ENCODE measurements at places on chromosomes 6 and 20.

- no peak for DNase-seq
Measured at GRCh38 chr20:41553142-41553879, 64.9 kb downstream of the CHD6 start.

DNA sequence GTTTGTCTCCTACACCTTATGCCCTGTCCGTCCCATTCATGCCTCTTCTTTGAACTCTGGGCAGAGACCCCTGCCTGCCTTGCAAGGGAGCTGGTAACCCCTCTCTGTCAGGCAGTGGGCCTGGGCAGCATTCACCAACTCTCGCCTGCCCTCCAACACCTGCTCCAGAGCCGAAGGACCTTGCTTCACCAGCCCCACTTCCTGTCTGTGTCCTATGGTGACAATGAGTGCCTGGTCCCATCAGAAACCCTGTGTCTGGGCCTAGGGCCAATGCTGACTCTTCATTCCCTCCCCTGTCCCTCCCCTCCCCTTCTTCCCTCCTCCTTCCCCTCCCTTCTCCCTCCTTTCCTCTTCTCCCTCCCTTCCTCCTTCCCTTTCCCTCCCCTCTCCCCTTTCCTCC lies 22.8 kb upstream of the PCMTD2 start:
- DNase-seq = peak; percentile 22

DNA sequence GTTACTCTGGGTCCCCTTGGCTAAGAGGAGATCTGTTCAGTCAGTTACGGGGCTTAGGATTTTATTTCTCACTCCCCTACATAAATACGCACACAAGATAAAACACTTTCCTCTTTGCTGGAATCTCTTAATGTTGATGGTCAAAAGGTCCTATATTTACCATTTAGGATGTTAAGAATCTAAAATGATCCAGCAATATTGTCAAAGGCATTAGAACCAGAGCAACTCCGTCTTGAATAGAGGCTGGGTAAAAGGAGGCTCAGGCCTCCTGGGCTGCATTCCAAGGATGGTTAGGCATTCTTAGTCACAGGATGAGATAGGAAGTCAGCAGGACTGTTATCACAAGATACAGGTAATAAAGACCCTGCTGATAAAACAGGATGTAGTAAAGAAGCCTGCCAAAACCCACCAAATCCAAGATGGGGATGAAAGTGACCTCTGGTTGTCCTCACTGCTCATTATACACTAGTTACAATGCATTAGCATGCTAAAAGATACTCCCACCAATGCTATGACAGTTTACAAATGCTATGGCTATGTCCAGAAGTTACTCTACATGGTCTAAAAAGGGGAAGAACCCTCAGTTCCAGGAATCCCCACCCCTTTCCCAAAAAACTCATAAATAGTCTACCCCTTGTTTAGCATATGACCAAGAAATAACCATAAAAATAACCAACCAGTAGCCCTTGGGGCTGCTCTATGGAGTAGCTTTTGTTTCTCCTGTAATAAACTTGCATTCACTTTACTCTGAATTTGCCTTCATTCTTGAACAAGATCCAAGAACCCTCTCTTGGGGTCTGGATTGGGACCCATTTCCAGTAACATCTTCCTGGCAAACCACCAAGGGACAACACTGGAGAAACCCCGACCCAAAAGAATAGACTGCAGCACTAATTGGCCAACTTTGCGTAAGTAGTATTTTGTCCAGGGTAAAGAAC lies 107.5 kb downstream of the DTNBP1 start:
- no peak for DNase-seq

- DNase-seq = no peak
Measured at GRCh38 chr20:25046736-25047666, 10.9 kb downstream of the ACSS1 start.

DNA sequence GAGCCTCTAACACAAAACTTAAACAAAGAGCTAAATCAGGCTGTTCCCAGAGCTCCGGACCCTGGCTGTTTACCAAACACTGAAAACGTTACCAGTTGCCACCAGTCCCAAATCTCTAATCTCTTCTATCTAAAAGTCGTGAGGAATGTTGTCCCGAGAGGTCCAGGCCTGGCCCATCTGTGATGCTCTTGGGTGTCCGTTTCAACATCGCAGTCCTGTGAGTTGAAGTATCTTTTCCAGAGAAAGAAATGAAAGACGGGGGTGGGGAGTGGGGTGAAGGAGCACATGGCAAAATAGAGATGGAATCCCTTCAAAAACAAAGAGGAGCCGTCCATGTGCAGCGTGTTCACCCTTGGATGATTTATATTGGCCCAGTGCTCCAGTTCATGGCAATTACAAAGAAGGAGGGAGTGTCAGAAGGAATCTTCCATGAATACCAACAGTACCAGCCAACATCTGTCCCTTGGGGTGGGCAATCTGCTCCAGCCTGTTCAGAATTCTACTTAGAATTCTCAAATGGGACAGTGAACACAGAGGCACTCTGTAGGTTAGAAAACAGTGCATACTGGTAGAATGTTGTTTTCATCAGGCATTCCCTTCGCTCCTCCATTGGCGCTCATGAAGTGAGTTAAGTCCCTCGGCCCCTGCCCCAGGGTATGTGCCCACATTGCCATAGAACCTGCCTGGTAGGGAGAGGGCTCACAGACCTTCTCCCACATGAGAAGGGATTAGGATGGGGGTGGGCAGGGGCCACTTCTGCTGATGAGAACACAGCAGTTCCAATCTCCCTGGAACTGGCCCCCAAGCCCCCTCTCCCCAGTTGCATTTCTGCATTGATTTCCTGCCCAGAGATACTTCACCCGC lies 112.1 kb downstream of the LY86 start:
- DNase-seq = no peak

GRCh38 chr6:150464966-150465365 lies 96.2 kb downstream of the IYD start:
- DNase-seq = no peak

DNA sequence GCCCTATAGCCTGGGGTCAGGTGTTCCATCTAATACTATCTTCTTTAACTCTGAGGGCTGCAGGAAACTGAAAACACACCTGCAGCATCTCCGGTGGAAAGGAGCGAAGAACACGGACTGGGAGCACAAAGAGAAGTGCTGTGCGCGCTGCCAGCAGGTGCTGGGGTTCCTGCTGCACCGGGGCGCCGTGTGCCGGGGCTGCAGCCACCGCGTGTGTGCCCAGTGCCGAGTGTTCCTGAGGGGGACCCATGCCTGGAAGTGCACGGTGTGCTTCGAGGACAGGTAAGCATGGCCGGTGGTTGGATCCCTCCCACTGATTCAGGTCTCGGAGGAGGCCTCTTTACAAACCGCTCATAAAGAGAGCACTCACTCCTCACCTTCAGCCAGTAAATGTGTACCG lies 15.5 kb downstream of the SYTL3 start:
- no peak for DNase-seq

GRCh38 chr6:62904687-62905086 lies 306.6 kb upstream of the FKBP1C start:
- no peak for DNase-seq

- peak; percentile 91 for DNase-seq
Measured at GRCh38 chr20:14879020-14879697, 541.7 kb upstream of the FLRT3 start.

DNA sequence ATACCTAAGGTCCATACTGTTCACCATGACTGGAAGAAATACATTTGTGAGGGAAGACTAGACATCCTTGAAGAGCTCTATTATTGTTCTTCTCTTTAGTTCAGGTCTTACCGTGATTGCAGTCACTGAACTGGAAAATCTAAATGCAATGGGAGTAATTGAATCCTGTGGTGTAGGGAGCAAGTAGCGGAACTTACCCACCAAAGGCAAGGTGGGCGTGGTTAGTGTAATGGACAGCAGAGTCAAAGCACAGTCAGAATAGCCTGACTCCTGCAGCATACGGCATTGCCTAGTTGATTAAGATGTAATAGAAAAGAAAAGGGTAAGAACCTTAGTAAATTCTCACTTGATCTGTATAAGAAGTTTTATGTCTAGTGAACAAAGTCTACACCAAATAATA lies 679.7 kb upstream of the EPHA7 start:
- no peak for DNase-seq

GRCh38 chr20:43191143-43191542 lies 1.4 kb upstream of the PTPRT start:
- no peak for DNase-seq

DNA sequence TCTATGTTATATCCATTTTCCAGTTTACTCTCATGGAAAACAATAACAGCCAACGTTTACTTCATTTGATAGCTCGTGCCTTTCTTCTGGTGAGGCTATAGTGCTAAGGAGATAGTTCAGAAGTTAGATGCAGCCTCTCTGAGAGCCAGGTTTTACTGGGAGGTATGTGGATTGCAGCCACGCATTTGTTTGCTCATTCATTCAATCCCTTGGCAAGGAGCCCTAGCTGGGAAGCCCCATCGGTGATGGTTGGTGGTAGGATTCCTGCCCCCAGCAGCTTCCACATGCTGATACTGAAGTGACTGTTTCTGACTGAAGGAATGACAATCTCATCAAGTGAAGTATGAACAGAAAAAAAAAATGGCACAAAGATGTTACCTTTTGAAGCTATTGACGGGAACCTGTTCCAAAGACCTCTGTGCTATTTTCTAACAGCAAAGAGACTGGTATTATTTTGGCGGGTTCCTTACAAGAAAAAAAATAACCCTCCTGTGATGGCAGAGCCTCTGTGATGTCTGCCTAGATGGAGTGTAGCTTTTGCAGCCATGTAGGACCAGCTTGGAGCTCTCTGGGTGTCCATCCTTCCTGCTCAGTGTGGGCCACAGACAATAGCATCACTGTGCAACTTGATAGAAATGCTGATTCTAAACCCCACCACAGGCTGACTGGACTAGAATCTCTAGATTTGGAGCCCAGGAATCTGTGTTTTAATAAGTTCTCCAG lies 30.6 kb downstream of the SNAP25 start:
- peak; percentile 33 for DNase-seq

GRCh38 chr6:2877057-2877882 lies 25.8 kb downstream of the SERPINB9 start:
- DNase-seq = peak; percentile 41

DNA sequence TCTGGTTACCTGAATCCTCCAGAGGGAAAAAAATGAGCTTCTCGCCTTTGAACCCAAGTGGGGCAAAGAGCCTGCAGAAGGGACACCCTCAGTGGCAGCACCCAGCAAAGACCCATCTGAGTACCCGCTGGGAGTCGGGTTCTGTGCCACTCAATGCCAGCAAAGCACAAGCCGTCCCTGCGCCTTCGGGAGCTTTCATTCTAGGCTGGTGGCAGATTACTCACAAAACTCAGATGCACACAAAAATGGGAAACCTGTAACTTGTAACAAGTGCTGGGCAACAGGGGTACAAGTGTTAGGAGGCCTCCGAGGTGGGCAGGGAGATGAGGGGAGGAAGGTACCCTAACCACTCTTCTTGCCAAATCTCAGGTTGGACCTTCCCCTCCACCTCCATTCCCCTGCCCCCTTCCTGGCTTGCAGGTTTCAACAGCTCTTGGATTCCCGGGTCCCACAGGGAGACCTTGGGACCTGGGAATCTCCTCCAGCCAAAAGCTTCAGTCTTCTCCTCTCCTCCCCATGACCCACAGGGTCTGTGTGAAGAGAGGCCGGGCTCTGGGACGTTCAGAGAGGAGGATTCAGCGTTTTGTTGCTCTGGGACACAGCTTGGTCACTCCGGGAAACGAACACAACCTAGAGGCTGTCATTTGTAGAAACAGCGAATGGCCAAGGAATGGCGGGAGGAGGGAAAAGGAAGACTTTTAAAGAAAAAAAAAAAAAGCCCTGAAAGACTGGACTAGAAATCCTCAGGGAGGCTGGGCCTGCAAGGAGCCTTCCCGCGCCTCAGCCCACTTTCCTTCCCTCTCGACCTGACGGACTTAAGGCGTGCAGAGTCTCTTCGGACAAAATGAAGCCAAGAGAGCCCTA lies 1.2 kb upstream of the PARD6B start:
- peak; percentile 31 for DNase-seq

DNA sequence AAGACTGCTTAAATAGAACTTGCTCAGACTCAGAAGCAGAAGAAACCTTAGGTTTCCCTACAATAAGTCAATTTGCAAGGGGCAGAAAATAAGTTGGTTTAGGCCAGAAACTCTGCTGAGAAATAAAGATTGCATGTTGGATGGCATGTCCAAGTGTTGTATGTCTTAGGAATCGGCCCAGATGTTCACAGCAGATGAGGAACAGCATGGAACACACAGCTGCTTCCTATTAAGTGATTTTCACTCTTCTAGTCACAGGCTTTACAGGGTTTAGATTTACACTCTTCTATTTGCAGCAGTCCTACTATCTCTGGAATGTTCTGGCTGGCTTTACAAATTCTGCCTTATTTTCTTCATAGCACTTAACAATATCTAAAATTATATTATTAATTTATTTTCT lies 3.2 kb downstream of the ZKSCAN4 start:
- DNase-seq = no peak

- no peak for DNase-seq
Measured at GRCh38 chr20:13296070-13296469, 75.0 kb downstream of the ISM1 start.

- DNase-seq = no peak
Measured at GRCh38 chr6:135053406-135053805, 1.2 kb downstream of the HBS1L start.

- DNase-seq = no peak
Measured at GRCh38 chr6:21500314-21501020, 93.1 kb upstream of the SOX4 start.

DNA sequence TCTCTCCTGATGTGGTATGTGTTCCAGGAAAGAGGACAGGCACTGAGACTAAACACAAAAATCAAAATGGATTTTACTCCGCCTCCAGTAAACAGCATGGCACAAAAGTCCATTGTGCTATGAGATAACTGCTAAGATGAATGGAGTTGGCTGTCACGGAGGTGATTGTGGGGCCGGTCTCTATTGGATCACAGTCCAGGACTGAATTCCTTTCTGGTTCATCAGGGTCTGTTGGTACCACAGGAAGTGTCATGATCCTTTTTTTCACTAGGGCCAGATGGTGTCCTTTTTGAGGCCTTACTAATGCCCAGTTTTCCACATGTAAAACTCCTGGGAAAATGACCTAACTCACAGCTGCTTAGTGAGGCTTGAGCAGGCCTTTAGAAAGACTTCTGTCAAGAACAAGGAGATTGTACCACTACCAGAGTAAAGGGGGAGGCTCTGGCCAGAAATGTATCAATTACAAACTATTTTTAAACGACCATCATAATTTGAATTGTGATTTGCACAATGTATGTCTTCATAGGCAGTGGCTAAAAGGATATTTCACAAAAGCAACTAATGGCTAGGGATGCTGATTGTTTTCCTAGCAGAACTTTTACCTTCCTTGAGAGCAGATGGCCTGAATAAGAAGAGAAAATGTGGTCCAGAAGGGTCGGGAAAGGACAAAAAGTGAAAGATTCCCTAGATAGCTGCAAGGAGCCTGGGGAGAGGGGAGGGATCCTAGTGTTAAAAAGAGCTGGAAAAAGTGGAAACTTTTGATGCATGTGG lies 192.2 kb upstream of the POU3F2 start:
- no peak for DNase-seq

DNA sequence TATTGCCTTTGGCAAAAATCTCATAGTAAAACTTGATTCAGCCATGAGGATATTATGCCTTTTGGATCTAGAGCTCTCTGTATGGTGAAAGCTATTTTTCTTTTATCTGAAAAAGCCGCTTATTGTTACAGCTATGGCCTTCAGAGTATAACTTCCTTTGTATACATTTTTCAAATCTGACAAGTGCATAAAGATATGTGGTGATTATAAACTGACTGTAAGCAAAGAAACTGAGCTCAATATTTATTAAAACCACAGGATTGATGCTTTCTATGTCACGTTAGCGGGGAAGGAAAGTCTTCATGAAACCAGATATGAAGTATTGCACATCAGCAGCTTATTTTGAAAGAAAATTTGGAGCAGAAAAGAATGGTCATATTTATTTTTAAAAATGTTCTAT lies 151.8 kb downstream of the THEMIS start:
- no peak for DNase-seq

Data from fibroblast of skin of right biceps (primary cell).